Astrocyte of the hippocampus (primary cell): ENCODE measurements at places on chromosomes 13 and 19.

DNA sequence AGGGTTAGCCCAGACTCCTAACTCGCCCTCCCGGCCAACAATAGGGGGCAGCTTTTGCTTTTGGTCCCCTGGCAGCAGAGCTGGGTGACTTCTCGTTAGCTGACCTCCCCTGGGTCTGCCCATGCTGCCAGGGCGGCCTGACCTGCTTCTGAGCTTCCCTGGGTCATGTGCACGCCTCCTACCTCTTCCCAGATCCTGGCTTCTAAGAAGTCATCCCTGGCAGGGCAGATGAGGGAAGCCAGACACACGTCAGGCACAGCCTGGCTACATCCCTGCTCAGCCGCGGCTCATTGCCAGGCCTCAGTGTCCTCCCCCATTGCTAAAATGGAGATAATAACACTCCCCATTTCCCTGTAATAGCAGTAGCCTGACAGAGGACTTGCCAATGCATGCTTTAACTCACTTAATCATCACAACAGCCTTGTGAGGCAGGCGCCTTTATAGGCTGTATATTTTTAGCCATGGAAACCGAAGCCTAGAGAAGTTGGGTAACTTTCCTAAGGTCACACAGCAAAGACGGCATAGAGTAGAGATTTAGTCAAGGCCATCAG is 2.1 kb downstream of the KCNK6 start:
- no peak for DNase-seq

- no peak for DNase-seq
These were observed 119.5 kb downstream of the TM9SF2 start for GRCh38 chr13:99620806-99621205.

- no peak for DNase-seq
These were observed 17.6 kb downstream of the SPINT2 start for GRCh38 chr19:38281811-38282566.

- no peak for DNase-seq
These were observed 156.9 kb upstream of the DACH1 start for GRCh38 chr13:72023895-72024294.
